Left hindlimb (tissue), 1 donor: ENCODE measurements at places on chromosomes 13 and 19.

DNA sequence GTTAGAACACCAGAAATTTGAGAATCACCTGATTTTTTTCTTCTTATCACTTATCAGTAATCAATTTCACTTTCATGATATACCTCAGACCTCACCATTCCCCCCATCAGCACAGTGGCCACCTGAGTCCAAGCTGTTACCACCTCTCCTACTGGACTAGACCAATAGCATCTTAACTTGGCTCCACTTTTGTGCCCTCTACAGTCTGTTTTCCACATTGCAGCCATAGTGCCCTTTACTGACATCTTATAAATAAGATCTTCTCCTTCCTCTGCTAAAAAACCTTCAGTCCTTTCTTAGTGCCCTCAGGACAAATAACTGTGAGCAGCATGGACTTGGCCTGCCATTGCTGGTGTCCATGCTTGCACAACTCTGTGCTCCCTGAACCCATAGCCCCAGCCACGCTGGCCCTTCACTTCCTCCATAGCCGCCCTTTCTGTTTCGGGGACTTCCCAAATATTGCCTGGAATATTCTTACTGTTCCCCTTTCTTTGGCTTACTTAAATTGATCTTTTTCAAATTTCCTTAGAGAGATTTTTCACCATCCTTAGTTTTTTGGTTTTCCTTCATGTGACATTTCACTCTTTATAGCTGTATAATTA lies 380.8 kb downstream of the LMO7 start:
- no peak for DNase-seq

DNA sequence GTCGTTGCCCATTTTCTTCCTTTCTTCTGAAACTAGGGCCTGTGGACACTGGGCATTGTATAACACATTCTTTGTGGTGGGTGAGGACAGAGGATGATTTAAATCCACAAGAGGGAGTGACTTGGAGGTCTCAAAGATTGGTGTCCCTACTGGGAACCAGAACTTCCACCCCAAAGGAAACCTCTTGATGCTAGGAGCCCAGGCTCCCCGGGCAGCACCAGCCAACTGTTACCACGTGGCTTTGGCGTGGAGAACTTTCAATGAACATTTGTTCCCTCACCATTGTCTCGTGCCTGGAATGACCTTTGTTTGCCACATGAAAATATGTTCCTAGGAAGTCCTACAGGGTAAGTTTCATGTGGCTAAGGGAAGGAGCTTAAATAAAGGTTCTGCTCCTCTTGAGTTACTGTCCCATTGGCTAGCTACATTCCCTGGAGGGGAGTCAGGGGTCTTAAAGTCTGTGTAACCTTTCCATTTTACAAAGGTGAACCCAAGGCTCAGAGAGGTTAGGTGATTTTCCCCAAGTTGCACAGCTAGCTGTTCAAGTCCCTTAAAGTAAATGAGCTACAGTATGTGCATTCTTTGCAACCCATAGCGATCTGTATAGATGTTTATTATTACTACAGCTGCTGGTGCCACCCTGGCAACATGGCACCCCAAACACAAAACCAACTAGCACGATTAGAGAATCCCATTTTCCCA lies 5.0 kb upstream of the CDX2 start:
- DNase-seq, result no peak

GRCh38 chr19:47707135-47707925 lies 5.9 kb upstream of the EHD2 start:
- peak; percentile 72 for DNase-seq

- DNase-seq, result no peak
Measured at GRCh38 chr13:51122868-51123566, 11.9 kb upstream of the C13orf42 start.

- no peak for DNase-seq
Measured at GRCh38 chr19:47151627-47152026, 21.0 kb downstream of the SAE1 start.

DNA sequence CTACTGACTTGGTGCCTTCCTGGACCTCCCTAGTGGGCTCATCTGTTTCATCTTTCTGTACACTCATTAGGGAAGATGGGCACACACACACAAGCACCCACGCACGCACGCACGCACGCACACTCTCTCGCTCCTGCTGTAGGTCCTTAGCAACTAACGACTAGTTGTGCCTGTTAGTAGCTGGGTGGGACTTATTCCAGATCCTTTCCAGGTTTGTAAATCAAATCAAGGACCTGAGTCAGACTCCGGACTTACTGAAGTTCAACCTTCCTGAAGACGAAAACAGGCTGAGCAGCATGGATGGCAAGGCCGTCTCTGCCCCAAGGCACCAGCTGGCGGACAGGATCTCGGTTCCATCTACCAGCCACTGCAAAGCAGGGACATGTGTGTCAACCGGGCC lies 76.2 kb downstream of the SLC15A1 start:
- no peak for DNase-seq

GRCh38 chr13:76597868-76598267 lies 288.3 kb downstream of the KCTD12 start:
- no peak for DNase-seq

DNA sequence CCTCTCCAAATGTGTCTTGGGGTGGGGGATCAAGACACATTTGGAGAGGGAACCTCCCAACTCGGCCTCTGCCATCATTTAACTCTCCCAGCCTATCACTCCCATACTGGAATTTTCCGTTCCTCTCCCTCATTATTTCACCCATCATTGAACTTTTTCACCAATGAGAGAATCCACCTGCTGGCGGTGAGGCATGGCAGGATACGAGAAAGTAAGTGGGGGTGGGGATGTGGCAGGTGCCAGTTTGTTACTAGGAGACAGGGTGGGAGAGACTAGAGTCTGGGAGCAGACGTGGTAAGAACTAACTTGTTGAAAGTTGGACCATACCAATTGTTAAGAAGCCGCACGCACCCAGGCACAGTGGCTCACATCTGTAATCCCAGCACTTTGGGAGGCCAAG lies 6.9 kb downstream of the GIPR start:
- no peak for DNase-seq

DNA sequence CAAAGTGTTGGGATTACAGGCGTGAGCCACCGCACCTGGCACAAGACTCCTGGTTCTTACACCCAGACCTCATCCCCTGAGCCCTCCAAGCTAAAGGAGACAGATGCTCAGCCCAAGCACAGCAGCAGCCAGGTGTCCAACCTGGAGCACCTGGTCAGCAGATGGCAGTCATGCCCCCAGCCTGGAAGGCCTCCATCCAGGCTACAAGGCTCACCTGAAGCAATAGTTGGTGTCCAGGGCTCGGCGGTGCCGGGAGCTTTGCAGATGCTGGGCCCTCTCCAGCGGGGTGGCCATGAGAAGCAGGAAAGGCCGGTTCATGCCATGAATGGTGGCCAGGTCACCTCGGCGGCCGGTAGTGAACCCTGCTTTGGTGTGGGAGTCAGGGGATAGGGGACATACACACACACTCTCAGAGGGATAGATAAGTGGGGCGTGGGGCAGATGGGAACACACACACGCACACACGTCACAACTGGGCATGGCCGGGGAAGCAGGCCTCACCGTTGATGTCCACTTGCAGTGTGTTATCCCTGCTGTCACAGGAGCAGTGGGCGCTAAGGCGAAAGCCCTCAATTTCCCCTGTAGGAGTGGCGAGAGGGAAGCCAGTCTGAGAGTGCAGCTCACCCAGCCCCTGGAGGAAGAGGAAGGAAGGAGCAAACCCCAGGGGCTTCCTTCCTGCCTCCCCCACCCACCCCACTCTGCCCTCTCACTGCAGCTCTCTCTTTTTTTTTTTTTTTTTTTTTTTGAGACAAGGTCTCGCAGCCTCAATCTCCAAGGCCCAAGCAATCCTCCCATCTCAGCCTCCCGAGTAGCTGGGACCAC lies 11.8 kb downstream of the TGFB1 start:
- no peak for DNase-seq

GRCh38 chr13:80590551-80590950 lies 249.6 kb upstream of the SPRY2 start:
- DNase-seq, result no peak

- no peak for DNase-seq
Measured at GRCh38 chr19:11047866-11048265, 41.4 kb upstream of the LDLR start.

- DNase-seq, result no peak
Measured at GRCh38 chr13:98504029-98504351, 72.9 kb downstream of the STK24 start.
